ENCODE measurements at places on chromosomes 7 and 10.

- no peak for DNase-seq
Observed at GRCh38 chr7:67618556-67619162, 622.0 kb downstream of the TYW1 start.

DNA sequence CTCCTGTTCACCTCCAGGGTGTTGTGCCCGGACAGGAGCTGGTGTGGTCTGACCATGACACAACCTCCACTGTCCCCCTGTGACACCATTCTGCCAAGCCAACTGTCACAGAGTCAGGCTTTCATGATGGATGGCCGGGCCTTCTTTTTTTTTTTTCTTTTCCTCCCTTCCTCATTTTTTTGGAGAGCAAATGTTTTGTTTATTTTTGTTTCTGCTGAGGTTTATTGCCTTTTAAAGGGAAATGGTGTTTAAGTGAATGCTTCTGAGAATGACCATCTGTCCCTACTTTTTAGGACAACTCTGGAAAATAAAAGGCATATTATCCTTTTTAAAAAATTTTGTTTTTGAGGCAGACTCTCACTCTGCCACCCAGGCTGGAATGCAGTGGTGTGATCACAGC lies 115.1 kb upstream of the NPS start:
- no peak for DNase-seq

DNA sequence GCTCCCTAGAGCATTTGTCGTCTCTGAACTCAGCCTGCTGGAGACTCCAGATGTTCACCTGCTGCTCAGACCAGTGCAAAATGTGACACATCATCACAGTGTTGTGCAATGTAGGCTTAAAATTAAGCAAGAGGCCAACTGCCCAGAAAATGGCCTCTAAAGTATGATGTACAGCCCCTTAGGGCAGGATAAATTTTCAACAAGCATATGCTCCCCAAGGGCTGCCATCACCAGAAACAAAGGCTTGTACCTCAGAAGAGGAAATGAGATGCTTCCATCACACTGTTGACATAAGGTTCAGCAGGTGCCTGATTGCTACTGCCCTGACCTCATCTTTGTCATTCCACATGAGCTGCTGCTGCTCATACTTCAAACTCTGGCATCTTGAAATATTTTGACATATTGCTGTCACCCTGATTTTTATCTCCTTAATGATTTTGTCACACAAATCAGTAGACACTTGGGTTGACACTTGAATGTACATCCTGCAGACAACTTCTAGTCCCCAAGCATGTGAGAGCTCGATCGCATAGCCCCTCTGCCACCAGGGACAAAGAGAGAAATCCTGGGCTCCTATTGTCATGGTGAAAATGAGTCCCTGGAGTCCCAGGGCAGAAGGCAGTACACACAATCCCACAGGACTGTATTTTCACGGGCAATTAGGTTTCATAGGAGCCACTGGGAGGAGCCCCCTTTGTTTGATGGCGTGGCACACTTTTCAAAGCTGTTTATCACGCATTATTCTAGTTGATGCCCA lies 219.7 kb upstream of the STK17A start:
- DNase-seq, result no peak

- peak; percentile 82 for DNase-seq
Observed at GRCh38 chr10:132961787-132962622, 19.6 kb upstream of the CFAP46 start.

- DNase-seq, result no peak
Observed at GRCh38 chr7:151844825-151845200, 32.1 kb downstream of the PRKAG2 start.

DNA sequence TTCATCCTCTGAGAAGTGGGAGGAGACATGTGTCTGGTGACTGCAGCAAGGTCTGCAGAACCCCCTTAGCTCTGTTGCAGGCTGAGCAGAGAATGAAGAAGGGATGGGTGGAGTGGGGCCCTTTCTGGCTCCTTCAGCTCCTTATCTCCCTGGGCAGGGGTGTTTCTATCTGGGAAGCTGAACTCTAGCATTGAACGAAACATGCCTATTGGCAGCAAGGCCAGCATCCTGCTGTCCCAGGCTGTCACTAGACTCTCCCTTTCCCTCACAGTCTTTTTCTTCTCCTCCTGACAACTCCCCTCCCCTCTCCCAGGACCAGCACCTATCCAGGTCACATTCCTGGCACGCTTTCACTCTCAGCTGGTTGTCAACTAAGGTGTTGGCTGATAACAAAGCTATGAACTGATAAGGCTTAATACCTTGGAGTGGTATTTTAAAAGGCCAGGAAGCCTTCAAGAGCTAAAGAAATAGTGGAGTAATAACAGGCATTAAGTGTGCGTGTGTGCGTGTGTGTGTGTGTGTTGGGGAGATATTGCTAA lies 128.8 kb upstream of the FZD8 start:
- DNase-seq, result no peak

- DNase-seq, result no peak
Observed at GRCh38 chr10:35614312-35614711, 9.2 kb downstream of the GJD4 start.

GRCh38 chr10:69124563-69125268 lies 738 bp downstream of the VPS26A start:
- DNase-seq, result peak; percentile 82

DNA sequence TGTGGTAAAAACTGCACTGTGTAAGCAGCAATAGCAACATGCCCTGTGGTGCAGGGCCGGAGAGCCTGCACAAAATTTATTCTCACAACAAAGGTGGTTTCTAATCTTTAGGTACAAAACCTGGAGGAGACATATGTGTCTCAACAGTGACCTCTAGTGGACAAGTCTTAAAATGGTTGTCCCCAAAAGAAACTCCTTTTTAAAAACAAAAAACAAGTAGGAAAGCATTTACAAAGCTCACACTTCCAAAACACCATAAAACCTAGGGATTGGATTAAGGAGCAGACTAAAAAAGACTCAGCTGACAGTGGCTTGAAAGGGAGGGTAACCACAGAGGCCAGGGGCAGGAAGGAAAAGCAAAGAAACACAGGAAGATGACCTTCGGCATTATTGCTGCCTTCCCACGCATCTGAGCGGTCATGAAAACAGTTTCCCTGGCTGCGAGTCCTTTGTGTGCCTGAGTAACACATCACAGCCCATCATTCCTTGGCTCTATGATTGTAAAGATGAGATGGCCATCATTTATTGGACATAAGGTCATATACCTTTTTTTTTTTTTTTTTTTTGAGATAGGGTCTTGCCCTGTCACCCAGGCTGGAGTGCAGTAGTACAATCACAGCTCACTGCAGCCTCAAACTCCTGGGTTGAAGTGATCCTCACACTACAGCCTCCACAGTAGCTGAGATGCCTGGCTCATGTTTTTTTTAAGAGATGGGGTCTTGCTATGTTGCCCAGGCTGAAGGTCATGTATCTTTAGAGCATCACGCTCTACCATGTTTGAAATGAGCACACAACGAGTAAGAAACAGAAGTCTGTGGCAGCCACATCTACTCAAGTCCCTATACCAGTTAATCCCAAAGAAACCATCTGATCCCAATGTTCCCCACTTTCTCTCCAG lies 39.5 kb downstream of the RSU1 start:
- DNase-seq, result peak; percentile 60

DNA sequence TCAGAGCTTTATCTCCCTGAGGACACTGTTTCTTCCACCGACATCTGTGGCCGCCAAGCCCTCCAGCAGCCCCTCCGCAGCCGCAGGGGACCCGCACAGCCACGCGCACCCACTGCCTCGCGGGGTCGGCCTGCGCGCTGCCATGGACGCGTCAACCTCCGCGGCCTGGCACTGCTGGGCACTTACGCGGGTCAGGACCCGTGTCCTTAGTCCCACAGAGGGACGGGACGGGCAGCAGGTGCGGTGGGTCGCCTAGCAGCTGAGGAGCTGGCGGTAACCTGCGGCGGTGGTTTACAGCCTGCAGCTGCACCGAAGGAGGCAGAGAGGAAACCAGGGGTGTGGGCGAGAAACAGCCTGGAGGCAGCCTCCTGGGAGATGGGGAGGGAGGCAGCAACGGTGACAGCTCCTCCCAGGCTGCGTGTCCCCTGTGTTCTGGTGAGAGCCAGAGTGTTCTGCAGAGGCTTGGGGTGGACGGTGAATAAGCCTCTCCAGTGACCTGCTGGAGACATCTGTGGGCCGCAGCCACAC lies 61.3 kb downstream of the SEC61G start:
- DNase-seq, result no peak

- no peak for DNase-seq
Observed at GRCh38 chr7:28799619-28800018, 158.5 kb downstream of the TRIL start.

DNA sequence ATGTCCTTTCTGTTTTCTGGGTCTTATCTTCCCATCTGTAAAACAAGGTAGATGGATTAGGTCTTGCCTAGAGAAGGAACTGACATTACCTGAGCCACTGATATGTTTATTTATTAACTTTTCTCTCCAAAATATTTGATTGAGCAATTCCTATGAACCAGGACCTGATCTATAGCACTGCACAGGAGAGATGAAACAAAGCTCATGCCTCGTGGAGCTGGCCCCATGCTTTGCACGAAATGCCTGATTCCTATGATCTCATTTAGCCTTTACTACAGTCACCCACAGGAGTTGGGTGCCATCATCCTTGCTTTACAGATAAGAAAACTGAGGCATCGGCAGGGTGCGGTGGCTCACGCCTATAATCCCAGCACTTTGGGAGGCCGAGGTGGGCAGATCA lies 48.2 kb upstream of the ZMIZ1 start:
- no peak for DNase-seq

DNA sequence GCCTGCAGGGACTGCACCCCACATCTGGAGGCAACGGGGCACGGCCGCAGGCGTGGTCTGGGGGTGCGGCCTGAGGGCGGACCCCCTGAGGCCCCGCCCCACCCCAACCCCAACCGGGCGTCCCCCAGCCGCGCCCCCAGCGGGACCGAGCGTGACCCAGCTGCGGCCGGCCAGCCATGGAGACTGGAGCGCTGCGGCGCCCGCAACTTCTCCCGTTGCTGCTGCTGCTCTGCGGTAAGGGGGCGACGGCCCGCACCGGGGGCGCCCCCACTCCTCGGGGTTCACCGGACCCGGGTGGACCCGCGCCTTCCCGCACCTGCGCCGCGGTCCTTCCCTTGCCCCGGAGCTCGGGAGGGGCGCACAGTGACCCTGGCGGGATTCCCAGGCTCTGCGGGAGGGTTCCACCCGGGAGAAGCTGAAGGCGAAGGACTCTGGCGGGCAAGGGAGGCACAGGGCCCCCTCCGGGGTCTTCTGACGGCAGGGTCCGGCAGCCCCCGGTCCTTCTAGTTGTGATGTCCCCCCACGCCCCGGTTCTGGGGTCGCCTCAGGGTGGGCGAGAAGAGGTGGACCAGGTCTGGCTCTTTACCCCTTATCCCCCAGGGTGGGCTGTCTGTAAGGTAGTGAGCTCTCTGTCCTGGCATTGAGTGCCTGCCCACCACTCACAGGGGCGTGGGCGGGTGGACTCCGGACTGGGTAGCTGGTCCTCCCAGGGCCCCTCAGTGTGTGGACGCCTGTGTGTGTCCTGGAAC lies at the start of gene RAMP3:
TSS of gene RAMP3 (plus strand) at position 139 of the 749 bp plus-strand sequence. CDS start at position 177, 38 bp downstream.
- DNase-seq, result no peak

DNA sequence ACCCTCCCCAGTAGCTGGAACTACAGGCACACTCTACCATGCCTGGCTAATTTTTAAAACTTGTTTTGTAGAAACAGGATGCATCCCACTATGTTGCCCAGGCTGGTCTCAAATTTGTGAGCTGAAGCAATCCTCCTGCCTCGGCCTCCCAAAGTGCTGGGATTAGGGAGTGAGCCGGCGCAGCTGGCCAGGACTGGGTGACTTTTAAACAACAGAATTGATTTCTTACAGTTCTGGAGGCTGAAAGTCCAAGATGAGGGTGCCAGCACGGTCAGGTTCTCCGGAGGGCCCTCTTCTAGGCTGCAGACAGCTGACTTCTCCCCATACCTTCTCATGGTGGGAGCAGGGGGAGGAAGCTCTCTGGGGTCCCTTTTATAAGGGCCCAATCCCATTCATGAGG lies 75.2 kb upstream of the CHST15 start:
- DNase-seq, result no peak

- DNase-seq, result no peak
Observed at GRCh38 chr7:121753944-121754343, 119.0 kb upstream of the PTPRZ1 start.

DNA sequence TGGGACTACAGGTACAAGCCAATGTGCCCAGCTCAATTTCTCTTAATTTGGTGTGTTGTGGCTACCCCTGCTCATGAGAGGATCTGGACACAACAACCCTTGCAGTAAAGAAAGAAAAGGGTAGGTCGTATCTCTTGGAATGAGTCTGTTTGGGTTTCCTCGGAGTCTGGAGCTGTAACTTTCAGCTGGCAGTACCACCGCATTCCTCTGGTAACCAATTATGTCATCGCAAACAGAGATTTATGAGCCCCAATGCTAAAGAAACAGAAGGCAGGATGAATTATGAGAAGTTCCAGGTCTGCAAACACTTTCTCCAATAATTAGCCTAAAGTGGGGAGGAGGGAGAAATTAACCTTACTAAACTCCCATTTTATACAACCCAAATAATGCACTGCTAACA lies 186.6 kb upstream of the NRP1 start:
- DNase-seq, result no peak

- no peak for DNase-seq
Observed at GRCh38 chr10:100038561-100039071, 28.9 kb upstream of the DNMBP start.

- DNase-seq, result no peak
Observed at GRCh38 chr10:65786279-65786678, 1139.6 kb upstream of the LRRTM3 start.

- peak; percentile 75 for DNase-seq
Observed at GRCh38 chr7:151085691-151086620, at the start of gene AGAP3. Gene AGAP3 (plus strand): TSS chr7:151086475. CDS start chr7:151086742, 267 bp downstream.

GRCh38 chr7:16918288-16918895 lies 36.6 kb upstream of the AGR3 start:
- peak; percentile 31 for DNase-seq

DNA sequence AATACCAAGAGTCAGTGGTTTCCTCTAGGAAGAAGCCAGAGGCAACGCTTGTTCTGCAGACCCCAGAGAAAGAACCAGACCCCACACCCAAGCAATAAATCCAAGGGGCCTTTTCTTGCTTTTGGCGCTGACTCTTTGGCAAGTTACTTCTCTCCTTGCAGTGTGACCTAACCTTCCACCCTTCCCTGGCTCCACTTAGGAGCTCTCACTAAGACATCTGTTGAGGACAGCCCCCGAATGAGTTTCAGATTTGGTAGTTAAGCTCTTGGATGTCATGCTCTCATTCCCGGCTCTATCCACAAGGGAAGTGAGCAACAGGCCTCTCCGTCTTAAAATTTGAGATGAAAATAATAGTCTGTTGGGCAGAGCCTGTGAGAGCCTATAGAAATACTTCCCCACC lies 50.6 kb upstream of the FAM204A start:
- DNase-seq, result no peak

DNA sequence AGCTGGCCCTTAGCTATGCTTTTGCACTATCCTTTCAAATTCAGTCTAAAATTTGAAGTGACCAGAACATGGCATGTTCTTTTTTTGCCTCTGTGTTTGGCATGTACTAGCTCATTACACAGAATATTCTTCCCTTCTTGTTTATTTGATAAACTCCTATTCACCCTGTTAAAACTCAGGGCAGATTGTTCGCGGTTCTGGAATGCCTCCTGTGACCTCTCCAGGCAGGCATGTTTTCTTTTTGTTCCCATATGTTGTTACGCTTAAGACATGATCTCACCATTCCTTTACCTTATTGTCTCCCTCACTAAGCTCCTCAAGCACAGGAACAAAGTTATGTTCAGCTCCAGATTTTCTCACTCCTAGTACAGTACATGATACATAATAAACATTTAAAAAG lies 181.7 kb downstream of the CCSER2 start:
- no peak for DNase-seq

- DNase-seq, result no peak
Observed at GRCh38 chr7:101564778-101565211, 64.3 kb downstream of the MYL10 start.
